ENCODE measurements at places on chromosomes 6 and 20.

DNA sequence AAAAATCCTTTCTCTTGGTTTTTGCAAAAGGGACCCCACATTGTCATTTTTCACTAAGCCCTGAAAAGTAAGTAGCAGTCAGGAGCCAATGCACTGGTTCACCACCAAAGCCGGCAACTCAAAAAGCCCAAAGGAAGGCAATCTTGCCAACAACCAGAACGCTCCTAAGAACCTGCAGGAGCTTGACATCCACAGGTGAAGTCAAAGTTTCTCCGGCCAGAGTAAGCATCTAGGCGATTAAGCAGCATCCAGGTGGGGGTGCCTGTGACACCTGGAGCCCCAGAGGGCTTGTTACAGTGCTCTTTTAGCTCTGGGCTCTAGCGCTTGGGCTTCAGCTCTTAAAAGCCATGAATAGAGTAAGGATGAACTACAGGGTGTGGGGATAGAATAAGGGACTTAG lies 36.1 kb downstream of the SLC35D3 start:
- no peak for DNase-seq

- DNase-seq = no peak
These were observed 47.5 kb upstream of the CD93 start for GRCh38 chr20:23133560-23133998.

DNA sequence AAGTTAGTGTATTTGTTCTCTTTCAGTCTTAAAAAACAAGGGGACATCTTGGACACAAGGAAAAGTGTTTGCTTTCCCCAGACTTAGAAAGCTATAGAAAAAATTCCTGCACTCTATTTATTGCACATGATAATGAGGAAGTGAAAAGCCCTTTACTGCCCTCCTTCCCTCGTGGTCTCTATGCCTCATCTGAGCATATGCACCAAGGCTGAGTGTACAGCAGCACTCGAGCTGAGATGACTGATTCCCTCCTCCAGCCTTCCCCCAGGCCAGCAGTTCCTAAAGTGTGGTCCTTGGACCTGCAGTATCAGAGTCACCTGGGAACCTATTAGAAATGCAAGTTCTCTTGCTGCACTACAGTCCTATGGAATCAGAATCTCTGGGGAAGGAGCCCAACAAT lies 14.3 kb upstream of the LAMP5 start:
- no peak for DNase-seq

DNA sequence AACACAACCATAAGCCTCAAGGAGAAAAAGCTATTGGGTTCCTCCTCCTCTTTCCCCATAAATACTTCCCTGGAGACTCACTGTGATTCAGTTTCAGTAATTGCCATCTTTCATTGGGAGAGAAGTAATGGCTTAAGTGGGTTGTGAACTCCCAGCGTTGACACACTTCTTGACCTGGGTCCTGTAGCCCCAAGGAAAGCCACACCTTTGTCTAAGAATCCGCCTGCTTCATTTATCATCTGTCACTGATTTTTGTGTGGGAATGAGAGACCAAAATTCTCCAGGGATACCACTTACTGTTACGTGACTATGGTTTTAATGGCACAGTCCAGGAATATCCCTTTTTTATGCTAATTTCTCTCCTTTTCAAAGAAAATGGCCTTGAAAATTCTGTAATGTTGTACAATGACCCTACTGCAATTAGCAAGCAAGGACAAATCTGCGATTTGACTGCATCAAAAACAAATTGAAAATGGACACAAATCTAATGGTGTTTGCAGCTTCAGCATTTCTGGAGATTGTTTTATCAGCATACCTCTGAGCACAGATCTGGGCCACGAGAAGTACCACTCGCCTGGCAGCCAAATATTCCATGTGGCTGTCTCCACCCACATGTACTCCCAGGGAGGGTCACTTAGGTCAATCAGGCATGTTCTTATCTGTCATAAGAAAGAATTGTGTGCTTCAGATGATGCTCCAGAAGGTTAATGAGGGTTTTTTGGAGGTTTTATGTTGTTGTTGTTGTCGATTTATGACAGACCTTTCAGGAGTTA lies 29.8 kb downstream of the DCBLD1 start:
- DNase-seq = no peak

GRCh38 chr6:57313711-57314471 lies 3.5 kb upstream of the PRIM2 start:
- peak; percentile 96 for DNase-seq

DNA sequence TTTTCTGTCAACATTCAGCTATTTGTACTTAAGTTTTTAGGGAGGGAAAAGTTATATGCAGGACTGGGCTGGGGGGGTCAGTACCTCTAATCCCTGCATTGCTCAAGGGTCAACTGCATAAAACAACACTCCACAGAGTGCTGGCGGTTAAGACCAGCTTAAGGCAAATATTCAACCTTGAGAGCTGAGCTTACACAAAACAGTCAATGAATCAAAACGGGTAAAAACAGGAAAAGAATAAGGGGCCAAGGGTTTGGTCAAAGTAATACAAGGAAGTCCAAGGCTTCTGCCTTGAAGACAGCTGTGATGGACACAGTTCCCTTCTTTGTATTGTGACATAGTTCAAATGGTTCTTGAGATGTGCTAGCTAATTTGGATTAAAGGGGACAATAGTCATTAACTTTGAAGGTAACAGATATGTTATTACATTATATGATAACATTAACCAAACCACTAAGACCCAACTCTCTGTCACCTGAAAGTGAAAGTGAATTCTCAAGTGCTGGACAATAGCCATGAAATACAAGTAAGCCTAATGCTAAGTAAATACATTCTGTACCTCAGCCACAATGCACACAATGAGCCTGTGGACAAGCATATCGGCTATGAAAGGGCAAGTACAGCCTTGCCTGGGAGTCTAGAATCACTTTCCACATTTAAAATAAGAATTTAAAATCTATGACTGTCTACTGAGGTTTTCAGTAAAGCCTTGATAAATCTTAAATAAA lies 106.8 kb downstream of the PDE10A start:
- DNase-seq = peak; percentile 46

- DNase-seq = no peak
These were observed 68.5 kb upstream of the PTGIS start for GRCh38 chr20:49636447-49636846.

DNA sequence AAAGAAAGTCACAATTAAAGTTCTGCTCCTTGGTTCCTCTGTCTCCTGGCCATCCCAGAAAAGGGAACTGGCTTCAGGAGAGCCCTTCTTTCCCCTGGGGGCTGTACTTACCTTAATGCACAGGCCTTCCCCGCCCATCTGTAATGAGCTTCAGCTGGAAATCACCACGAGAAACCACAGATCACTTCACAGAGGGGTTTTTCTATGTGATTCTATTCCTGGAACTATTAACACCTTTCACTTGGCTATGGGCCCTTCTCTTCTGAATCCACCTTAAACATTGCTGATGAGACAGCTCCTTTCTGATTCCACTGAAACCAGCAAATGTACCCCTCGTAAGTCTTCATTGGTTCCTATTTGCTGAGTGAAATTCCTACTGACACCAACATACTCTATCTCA lies 80.7 kb downstream of the FOXF2 start:
- DNase-seq = no peak

- DNase-seq = no peak
These were observed 12.9 kb upstream of the CTCFL start for GRCh38 chr20:57537822-57538221.

- DNase-seq = peak; percentile 86
These were observed 53.4 kb downstream of the EDN1 start for GRCh38 chr6:12343440-12344162.

- no peak for DNase-seq
These were observed 107.7 kb upstream of the DTNBP1 start for GRCh38 chr6:15770347-15771143.

- DNase-seq = no peak
These were observed 821.9 kb downstream of the GRIK2 start for GRCh38 chr6:102215425-102215824.

- DNase-seq = no peak
These were observed 356.3 kb upstream of the IRAK1BP1 start for GRCh38 chr6:78511009-78511408.

GRCh38 chr6:93731306-93731705 lies 311.9 kb upstream of the EPHA7 start:
- no peak for DNase-seq

- peak; percentile 29 for DNase-seq
These were observed 309.1 kb downstream of the LMBRD1 start for GRCh38 chr6:69487688-69488087.

DNA sequence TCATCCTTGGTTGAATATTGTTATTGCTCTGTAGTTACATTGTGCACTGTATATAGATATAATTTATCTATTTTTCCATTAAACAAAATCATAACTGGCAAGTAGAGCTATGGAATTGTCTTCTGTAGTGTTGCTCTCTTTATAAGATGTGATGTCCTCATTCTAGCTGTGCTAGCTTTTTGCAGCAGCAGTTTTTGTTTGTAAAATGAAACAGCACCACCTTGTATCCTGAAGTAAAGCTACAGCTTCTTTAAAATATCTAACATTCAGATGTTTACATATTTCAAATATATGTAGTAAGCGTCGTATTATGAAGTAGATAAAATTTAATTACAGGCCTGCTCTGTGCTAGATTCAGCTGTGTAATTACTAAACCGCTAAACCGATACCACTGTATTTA lies 328.8 kb upstream of the MANEA start:
- DNase-seq = no peak

GRCh38 chr6:129863664-129864063 lies 2.5 kb upstream of the TMEM244 start:
- no peak for DNase-seq

- DNase-seq = no peak
These were observed 197.4 kb upstream of the POU3F2 start for GRCh38 chr6:98636941-98637340.

- no peak for DNase-seq
These were observed 30.4 kb downstream of the RALY start for GRCh38 chr20:34023937-34024722.

- DNase-seq = no peak
These were observed 612.3 kb upstream of the ARID1B start for GRCh38 chr6:156164701-156165452.

DNA sequence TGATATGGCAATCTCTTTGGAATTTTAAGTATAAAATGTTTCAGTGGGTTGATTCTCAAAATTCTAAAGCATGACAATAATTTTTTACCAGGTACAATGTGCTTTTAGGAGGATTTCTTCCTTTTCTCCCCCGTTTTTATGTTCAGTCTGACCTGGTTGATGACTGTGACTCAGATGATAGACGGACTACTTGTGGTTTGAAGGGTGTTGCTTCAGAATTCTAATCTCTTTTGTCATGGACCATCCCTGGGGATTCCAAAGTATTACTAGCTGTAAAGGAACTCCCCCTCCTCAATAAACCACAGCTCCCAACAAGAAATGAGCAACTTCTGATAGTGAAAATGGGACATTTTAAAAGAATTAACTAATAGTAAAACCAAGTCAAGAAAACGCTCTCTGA lies 34.9 kb upstream of the TNFAIP3 start:
- DNase-seq = peak; percentile 86

GRCh38 chr6:143241111-143241510 lies 180.4 kb downstream of the AIG1 start:
- no peak for DNase-seq
